ENCODE measurements at places on chromosomes 16 and 17.

GRCh38 chr17:64178011-64178825 is 48.3 kb upstream of the ERN1 start:
- DNase-seq = peak; percentile 88

DNA sequence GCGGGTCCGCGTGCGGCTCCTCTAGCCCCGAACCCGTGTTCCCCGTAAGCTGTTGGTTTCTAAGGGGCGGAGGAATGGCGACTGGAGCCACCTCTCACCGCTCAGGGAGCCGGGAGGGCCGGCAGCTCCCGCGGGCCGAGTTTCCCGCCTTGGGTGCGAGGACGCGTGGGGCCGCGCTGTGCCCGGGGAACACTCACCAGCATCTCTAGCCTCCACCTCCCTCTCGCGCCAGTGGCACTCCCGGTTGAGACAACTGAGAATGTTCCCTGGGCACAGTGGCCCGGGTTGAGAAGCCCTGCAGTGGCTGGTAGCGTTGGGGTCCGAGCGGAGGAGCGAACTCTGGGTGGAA is 560 bp downstream of the TELO2 start:
- DNase-seq = no peak

- DNase-seq = no peak
These were observed 746 bp upstream of the POLG2 start for GRCh38 chr17:64497565-64498035.

GRCh38 chr17:45702666-45703266 is 81.4 kb upstream of the CRHR1 start:
- DNase-seq = peak; percentile 36

GRCh38 chr16:11450136-11450535 is 104.9 kb downstream of the RMI2 start:
- no peak for DNase-seq

GRCh38 chr17:37788526-37788925 is 43.7 kb upstream of the HNF1B start:
- DNase-seq = no peak

GRCh38 chr17:81941484-81942166 is 4.5 kb upstream of the PYCR1 start:
- DNase-seq = no peak

GRCh38 chr16:31529937-31530312 is 2.2 kb downstream of the AHSP start:
- DNase-seq = no peak

- DNase-seq = no peak
These were observed at the start of gene HID1 for GRCh38 chr17:74972107-74972972. Gene HID1, minus strand, starts transcription at chr17:74972759. Its CDS starts 103 bp downstream, at chr17:74972656.

DNA sequence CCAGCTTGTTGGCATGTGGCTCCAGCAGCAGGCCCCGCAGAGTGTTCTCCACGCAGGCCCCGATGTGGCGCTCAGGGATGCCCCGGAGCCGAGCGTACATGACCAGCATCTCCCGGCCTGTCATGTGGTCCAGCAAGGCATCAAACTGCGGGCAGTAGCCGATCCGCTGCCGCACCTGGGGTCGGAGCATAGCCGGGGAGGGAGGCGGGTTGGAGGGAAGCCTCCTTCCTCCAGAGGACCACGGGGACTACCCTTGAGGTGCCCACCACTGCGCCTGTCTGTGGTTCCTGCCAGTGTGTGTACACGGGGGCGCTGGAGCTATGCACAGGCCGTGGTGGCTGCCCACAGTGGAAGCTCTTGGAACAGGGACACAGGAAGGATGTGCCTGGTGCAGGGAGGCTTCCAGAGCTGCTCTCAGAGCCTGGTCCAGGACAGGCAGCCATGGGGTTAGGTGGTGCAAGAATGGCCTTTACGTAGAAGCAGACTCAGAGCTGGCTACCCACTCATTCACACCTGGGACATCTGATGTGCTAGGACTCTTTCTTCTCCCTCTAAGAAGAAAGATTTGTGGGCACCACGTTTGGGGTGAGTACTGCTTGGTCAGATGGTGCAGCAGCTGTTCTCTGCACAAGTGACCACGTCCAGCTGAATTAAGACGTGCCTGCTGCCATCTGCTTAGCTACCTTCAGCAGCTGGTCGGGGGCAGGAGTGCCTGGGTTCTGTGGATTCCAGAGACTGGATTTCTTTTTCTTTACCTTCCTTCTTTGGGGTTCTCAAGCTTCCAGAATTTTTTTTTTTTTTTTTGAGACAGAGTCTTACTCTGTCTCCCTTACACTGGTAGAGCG is 11.3 kb upstream of the RNPS1 start:
- DNase-seq = no peak

DNA sequence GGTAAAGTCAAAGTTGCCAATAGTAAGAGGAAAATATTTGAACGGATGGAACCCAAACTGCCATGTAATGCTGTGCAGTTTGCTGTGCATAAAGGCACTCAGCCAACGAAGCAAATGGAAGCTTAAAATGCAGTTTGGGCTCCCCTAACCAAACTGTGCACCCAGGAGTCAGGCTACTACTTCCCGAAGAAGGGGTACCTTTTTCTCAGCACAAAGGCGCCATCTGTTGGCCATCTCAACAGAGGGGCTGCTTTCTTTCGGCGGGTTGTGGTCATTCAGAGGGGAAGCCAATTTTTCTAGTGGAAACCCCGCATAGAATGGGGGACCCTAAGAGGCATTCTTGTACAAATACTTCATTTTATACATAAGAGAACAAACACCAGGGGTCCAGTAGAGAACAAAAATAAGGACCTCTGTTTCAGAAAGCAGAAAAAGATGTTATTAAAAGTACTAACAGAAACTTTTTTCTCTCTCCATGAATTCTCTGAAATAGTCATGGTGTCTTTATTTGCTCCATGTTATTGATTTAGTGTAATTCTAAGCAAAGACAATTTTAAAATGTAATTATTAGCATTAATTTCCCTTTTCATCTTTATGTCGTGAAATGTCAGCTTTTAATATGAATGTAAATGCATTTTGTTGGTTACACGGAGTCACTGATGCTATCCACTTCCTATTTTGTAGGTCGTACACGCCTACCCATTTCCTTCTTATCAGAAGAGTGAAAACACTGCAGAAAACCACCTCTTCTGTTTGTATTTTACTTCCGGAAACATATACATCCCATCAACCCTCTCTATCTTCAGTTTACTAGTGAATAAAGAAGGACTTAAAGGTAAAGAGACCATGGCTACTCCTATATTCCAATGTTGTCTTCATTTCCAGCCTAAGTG is 453.3 kb downstream of the KCNJ2 start:
- DNase-seq = peak; percentile 29

GRCh38 chr17:49901460-49902331 is 53.8 kb upstream of the TAC4 start:
- DNase-seq = no peak

DNA sequence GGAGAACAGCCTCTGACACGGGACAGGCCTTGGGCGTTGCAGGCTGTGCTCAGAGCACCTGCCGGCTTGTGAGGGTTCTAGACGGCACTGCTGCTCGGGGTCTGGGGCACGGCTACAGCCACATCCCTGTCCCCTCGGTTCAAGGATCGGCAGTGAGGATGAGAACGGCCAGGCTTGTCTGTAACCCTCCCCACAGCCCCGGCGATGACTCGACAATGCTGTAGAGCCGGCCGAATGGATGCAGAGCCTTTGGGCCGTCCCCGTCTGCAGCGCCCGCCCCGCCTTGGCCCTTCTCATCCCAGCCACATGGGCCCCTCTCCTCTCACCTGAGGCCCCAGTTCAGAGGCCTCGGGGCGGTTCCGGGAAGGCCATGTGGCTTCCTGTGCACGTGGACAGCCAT is 49.0 kb upstream of the METRNL start:
- no peak for DNase-seq

DNA sequence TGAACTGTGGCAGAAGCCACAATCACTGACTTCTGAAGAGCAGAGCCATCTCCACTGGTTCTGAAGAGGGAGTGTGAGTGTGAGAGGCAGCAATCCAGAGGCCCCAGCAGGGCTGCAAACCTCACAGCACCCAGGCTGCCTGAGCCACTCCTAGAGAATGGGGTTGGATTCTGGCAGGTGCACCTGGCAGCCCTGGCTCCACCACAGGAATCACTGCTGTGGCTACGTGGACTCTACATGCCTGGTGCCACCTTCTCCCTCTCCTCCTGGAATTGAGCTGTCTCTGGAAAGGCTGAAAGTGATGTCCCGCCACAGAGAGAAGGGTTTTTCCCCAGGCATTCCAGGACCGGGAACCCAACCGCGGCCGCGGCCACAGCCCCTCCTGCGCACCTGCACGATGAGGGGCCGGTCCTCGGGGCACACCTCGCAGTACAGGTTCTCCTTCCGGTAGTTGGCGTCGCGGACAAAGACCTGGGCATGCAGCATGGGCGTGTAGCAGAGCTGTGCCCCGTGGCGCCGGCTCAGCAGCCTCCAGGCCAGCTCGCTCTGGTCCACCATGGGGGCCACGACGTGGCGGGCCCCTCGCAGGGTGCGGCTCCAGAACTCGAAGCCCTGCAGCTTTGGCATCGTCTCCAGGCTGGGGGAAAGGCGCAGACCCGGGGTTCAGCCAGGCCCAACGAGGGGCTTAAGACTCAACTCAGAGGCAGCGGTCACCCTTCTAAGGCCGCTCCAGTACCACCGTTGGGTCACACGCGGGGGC is 991 bp downstream of the DUS1L start:
- DNase-seq = no peak

- no peak for DNase-seq
These were observed 3.5 kb upstream of the NHERF1 start for GRCh38 chr17:74744714-74745547.

GRCh38 chr16:72013389-72013788 is 4.8 kb downstream of the DHODH start:
- DNase-seq = peak; percentile 70

GRCh38 chr16:89084411-89084810 is 9.2 kb upstream of the ACSF3 start:
- DNase-seq = no peak

DNA sequence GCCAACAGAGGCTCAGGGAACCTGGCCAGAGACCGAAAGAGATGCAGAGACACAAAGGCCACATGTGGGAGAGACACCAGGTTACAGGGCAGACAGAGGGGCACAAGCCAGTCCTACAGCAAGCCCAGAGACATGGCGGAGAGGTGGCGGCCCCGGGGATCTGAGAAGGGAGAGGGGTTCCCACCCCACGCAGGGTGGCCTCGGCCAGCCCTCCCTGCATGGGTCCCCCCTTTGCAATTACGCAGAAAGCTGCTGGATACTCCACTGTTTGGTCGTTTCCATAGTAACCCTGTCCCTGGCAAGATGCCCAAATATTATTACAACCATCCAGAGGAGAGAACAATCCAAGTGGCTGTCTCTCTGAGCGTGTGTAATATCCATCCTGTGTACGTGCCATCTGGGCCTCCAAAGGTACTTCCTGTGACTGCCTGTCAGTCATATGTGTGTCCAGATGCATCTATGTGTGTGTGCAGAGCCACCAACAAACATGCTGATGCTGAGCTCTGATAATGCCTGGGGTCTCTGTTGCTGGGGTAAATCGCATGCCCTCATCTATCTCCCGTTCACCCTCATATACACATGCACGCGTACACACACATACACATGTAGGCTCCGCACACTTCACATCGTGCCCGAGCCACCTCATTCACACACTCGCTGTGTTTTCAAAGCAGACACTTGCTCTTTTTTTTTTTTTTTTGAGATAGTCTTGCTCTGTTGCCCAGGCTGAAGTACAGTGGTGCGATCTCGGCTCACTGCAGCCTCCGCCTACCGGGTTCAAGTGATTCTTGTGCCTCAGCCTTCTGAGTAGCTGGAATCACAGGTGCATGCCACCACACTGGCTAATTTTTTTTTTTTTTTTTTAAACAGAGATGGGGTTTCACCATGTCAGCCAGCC is 5.5 kb downstream of the PCGF2 start:
- DNase-seq = peak; percentile 81

DNA sequence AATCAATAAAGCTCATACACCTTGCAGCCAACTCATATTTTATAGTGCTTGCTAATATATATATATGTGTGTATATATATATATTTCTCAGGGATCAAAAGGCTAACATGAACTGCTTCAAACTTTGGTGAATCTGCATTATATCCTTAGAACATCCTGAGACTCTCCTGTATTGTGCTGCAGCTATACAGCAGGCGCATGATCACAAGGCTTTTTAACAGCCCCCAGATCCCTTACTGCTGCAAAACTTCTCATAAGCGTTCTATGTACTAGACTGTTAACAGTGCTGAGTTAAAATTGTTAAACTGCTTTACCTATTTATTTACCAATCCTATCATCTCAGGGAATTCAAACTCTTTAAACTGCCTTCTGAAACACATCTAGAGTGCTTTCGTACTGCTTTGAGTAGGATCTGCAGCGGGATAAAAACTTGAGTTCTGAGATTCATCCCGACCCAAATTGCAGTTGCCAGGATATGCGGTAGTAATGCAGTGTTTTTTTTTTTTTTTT is 1.3 kb downstream of the GPATCH8 start:
- DNase-seq = peak; percentile 7

GRCh38 chr16:3485821-3486505 is 9.3 kb downstream of the C16orf90 start:
- no peak for DNase-seq

DNA sequence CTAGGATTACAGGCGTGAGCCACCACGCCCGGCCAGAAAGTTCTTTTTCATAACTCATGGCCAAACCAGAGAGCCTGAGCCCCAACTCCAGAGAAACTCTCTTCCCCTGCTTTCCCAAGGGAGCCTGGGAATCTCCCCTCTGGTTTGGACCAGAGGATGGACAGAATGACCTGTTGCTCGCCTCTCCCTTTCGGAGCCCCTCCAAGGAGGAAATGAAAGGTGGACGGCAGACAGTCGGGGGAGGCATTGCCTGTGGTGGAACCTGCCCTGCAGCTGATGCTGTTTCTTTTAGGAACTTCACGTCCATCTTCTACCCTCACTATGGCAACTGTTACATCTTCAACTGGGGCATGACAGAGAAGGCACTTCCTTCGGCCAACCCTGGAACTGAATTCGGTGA is 65.5 kb downstream of the SCNN1B start:
- DNase-seq = no peak

DNA sequence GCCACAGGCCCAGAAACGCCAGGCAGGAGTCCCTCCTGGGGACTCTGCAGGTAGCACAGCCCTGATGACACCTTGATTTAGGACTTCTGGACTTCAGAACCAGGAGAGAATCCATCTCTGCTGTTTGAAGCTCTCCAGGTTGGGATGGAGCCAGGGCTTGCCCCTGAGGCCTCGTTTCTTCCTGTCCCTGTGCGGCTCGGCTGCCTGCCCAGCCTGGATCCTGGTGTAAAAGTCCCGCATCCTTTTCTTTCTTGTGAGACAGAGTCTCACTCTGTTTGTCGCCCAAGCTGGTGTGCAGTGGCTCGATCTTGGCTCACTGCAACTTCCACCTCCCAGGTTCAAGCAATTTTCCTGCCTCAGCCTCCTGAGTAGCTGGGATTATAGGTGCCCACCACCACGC is 17.9 kb upstream of the CBX4 start:
- no peak for DNase-seq

DNA sequence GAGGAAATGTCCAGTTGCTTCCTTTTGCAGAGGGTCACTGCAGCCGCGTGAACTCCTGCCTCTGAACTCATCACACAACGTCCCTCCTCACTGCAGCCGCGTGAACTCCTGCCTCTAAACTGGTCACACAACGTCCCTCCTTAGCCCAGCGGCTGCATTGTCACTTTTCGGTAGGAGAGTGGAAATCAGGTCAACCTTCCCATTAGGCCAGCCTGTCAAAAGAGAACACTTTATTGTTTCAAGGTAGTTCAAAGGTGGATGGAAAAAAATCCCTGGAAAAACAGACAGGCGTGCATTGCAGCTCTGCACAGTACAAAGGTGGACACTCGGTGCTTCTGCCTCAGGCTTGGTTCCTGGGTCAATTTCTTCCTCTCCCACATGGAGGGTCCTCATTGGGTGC is 280.2 kb downstream of the FOXL1 start:
- DNase-seq = no peak

GRCh38 chr16:85421338-85422195 is 191.6 kb upstream of the GSE1 start:
- no peak for DNase-seq
